Activated T-cell treated with anti-CD3 and anti-CD28 coated beads for 1 hour (primary cell): ENCODE measurements at places on chromosomes 3 and 15.
A peak's percentile ranks its signal among the peaks of the same experiment; 100 is the strongest.

DNA sequence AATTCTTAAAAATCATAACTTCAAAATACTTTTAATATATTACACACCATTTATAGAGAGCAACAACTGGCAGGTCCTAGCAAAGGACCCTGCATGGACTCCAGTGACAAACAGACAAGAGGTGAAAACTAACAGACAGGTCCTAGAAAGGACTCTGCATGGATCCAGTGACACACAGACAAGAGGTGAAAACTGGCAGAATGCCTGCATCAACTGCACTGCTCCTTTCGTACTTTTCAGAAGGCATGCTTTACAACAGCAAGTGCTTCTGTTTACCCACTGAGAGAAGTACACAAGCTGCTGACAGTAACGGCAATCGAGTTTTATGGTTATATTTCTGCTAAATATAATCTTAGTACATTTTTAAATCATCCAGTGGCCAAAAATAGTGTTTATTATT is 24.3 kb upstream of the GP5 start:
- no peak for DNase-seq

GRCh38 chr3:170961616-170962400 is 53.4 kb upstream of the EIF5A2 start:
- DNase-seq, result no peak

- DNase-seq, result no peak
Observed at GRCh38 chr3:12825156-12825555, 16.2 kb downstream of the RPL32 start.

- DNase-seq, result no peak
Observed at GRCh38 chr3:108289159-108289558, 7.2 kb upstream of the HHLA2 start.

- DNase-seq, result no peak
Observed at GRCh38 chr3:31754575-31755278, 222.0 kb downstream of the STT3B start.

DNA sequence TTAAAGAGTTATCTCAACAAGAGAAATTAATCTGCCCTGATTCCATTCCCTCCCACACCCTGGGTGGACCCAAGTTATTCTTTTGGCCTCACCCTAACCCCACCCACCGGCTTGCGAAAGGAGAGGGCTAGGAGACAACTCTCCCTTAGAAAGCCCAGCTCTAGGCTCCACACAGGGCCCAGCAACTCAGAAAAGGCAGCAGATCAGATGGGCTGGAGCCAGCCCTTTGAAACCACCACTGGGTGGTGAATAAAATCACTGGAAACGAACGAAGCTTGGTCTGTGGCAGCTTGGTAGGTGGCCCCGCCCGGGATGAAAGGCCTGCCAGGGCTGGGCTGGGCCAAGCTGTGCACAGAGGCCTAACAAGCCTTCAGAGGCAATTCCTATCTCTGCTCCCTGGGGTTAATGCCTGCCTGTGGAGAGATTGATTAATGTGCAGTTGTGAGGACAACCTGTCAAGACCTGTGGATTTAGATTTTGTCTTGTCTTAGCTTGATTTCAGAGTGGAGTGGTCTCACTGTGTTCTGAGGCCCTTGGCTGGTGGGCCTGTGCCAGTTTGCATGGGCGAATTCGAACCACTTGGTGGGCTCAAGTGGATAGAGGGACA is 38.8 kb downstream of the BHLHE40 start:
- no peak for DNase-seq

DNA sequence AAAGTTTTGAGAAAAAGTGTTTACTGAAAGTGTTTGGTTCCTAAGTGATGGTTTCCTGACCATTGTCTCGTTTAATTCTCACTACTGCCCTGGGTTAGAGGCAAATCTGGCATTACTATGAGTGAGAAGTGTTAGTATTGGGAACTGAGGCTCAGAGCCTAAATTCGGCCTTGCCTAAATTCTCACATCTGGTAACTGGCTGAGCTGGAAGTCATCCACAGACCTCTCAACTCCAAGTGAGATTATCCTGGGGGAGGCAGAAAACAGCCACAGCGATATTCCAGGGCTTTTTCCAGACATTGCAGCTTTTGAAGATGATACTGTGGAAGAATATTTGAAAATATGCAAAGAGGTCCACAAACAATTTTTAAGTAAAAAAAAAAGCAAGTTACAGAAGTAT is 85.1 kb upstream of the TRA2B start:
- no peak for DNase-seq

- no peak for DNase-seq
Observed at GRCh38 chr3:64022451-64023186, 675 bp downstream of the PSMD6 start.

GRCh38 chr3:73479325-73479724 is 145.4 kb downstream of the PDZRN3 start:
- DNase-seq, result no peak

- DNase-seq, result no peak
Observed at GRCh38 chr3:47476330-47476626, 537 bp upstream of the SCAP start.

- DNase-seq, result no peak
Observed at GRCh38 chr3:126488185-126488584, 12.5 kb upstream of the ZXDC start.

DNA sequence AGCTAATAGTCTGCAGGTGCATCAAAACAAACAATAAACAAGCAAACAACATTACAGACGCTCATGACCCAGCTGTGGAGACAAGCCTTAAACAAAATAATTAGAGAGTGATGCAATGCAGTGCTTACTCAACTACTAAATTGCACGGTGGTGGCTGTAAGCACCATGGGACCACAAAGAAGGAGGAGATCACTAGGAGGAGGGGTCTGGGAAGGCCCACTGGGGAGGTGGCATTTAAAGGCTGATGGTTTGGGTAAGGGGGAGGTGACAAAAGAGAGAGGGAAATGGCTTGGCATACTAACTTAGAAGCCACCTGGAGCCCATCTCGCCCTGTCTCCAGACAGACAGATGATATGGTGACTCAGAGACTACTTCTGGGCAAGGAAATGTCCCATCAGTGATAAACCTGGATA is 516.7 kb downstream of the FOXP1 start:
- no peak for DNase-seq

DNA sequence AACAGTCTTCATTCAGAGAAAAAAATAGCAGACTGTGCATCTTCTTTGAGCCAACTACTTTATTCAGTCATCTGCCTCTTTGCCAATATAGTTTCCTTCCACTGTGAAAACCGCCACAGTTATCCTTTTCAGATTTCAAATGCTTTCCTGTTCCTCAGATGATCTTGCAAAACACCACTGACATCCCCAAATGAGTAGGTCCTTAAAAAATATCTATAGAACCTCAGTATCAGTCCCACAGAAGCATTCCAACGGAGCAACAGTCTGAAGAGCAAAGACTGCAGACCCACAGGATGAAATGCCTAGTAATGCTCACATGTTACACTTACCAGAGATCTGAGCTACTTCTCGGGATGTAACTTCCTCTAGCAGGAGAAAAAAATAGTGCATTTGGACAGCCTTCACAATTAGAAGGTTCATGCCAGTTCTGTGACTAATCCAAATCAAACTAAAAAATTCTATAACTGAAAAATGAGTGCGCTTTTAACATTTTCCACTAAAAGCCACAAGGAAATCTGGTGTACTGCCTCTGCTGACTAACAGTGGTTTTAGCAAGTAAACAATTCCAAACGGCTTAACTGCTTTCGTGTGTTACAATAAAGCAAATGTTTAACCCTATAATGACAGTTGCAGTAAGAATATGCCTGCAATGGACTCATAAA is at the start of gene ANKRD28:
TSS of gene ANKRD28 (minus strand) at position 338 of the 662 bp plus-strand sequence. CDS start 1,458 bp downstream, outside the sequence.
- DNase-seq, result no peak

DNA sequence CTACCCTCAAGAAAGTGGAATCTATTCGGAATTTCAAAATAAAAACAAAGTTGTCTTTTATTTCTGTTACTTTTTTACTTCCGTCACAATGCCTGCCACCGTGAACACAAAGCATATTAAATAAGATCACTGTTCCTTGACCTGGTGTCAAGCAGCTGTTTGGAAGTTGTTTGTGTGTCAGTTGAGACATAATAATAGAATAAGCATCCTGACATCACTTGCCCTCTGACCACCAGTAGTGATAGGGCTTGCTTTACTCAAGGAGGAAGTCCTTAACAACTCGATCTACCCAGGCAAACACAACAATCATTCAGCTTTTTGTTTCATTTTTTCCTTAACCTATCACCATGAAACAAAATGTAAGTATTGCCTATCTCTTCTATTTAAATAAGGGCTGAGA is 454.4 kb upstream of the RASGRP1 start:
- no peak for DNase-seq

DNA sequence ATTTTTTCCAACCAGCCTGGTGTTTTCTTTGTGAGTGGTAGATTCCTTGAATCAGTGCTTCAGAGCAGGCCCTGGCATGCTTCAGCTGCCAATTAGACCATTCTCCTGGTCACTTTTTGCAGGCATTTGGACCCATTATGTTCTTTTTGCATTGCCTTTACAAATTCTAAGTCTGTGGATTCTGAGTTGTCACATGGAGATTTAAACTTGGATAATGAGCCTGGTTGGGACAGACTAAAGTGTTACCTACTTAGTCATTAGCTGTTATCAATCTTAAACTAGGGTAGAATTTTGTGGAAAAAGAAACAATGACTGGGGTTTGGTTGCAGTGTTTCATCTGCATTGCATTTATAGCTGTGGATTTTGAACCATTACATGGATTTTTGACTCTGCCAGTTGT is 40.6 kb downstream of the ARHGEF26 start:
- no peak for DNase-seq

DNA sequence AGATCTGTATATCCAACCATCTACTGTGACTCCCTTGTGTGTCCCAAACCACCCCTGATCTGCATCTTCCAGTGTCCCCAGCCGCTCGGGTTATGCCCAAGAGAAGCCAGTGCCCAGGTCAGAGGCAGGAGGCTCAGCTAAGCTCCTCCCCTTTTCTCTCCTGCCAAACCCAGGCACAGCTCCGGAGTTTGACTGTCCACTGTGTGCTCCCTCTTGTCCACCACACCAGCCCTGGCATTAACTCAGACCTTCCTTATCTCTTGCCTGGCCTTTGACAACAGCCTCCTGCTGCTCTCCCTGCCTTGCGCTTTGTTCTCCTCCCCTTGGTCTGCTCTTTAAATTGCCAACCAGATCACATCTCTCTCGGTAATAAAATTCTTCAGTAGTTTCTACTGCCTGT is 39.3 kb downstream of the DGKG start:
- DNase-seq, result no peak

GRCh38 chr3:68972358-68972979 is 40.1 kb upstream of the TAFA4 start:
- DNase-seq, result peak; percentile 1

- DNase-seq, result no peak
Observed at GRCh38 chr3:27326629-27327545, 42.3 kb downstream of the NEK10 start.

DNA sequence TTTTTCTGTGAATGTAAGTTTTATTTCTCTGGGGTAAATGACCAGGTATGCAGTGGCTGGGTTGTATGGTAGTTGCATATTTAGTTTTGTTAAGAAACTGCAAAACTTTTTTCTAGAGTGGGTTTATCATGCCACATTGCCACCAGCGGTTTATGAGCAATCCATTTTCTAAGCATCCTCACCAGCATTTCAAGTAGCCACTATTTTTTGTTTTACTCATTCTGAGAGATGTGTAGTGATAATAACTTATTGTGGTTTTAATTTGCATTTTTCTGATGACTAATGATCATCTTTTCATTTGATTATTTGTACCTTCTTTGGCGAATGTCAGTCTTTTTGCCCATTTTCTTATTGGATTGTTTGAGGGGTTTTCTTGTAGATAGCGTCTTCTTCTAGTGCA is 56.2 kb downstream of the SPRED1 start:
- no peak for DNase-seq

DNA sequence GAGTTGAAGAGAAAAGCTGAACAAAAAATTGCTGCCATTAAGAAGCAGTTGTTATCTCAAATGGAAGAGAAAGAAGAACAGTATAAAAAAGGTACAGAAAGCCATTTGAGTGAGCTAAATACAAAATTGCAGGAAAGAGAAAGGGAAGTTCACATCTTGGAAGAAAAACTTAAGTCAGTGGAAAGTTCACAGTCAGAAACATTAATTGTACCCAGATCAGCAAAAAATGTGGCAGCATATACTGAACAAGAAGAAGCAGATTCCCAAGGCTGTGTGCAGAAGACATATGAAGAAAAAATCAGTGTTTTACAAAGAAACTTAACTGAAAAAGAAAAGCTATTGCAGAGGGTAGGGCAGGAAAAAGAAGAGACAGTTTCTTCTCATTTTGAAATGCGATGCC is 152.4 kb upstream of the LRRFIP2 start:
- no peak for DNase-seq

DNA sequence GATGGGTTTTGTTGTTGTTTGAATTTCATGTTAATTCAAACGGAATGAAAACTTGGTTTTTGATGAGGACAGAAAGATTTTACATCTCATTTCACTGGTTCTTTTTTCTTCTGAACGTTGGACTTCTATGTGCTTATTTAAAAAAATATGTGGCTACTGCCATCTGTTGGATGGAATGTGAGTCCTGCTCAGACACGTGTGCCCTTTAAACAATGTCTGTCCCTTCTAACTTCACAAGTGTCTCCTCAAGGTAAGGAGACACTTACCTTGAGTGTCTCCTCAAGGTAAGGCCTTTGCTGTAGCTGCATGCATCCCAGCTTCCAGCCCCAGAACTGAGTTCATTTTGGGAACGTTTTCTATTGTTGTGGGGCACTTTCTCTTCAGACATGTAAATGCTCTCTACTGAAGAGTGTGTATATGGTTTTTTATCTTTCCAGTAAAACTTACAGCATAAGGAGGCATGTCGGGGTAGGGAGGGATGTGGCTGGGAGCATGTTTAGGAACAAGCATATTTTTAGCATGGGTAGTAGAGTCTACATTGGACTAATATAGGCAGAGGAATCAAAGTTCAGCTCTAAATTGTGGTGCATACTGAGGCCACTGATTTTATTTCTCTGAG is 63.1 kb upstream of the UBE3A start:
- no peak for DNase-seq

GRCh38 chr3:64730681-64731080 is 42.9 kb upstream of the ADAMTS9 start:
- no peak for DNase-seq

DNA sequence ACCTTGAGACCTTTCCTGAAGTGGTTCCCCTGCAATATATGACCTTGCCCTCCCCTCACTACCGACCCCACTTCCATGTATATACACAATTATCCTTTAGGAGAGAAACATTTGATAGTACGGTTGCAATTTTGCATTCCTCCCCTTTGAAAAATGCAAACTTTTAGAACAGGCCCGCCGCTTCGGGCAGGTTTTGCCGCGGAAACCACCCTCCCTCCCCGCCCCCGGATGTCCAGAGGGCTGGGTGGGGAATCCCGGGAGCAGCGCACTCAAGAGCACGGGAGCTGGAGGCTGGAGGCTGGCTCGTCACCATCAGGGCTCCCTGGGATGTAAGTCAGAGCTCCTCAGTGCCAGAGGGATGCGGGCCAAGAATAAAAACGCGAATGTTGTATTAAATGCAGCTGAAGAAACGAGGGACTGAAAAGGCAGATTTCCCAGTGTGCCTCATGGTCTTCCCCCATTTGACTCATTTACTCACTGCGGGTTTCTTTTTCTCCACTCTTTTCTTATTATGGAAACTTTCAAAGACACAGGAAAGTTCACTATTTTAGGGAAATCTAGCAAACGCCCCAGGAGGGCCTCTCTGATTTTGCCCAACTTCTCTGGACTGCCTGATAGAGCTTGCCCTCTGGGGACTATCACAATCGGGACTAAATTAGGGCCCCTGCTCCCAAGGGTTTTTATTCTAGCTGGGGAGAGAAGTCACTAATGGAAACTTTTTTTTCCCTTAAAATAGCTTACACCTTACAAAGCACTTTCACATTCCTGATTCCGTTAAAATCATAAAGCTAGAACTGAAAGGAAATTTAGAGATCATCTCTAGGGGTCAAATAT is 2.9 kb upstream of the USP3 start:
- DNase-seq, result no peak
